Tibial artery (tissue), 4 donors: ENCODE measurements at places on chromosomes 2 and 18.

DNA sequence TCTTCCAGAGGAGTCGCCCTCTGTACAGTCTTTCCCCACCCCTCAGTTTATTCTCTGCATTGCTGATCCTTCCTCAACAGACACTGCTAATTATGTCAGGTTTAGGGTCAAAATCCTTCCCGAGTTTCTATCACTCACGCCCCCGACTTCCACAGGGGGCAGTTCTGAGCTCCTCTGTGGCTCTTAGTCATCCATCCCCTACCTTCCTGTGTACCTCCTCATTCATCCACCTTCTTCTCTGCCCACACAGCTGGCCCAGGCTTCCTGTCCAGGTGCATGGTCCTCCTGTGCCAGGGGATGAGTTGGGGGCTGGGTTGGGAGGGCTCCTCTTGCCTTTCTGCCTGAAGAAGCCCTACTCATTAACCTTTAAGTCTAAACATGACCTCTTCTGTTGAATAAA lies 202.9 kb downstream of the ARL4C start:
- DNase-seq: no peak

- no peak for DNase-seq
These were observed 332.7 kb downstream of the LRRTM1 start for GRCh38 chr2:79971807-79972206.

DNA sequence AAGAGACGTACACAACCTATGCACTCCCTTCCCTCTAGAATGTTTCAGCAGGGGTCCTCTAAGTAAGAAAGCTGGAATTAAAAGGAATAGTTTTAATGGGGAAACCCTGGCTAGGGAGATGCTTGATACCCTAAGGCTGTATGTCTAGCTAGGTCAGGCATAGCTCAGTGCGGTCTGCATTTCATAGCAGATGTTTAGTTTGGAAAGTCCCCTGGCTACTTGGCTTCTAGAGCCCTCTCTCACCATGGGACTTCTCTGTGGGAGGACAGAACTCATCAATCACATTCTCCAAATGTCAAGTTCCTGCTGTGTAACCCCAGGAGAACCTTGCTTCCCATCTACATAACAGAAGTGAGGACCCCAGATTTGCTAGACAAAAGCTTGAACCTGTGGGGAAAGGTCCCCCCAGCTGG lies 24.1 kb upstream of the ANXA4 start:
- no peak for DNase-seq

- DNase-seq: no peak
These were observed 94.8 kb upstream of the B3GNT7 start for GRCh38 chr2:231300722-231301076.

GRCh38 chr18:39839782-39840181 lies 2115.3 kb upstream of the PIK3C3 start:
- DNase-seq: no peak

DNA sequence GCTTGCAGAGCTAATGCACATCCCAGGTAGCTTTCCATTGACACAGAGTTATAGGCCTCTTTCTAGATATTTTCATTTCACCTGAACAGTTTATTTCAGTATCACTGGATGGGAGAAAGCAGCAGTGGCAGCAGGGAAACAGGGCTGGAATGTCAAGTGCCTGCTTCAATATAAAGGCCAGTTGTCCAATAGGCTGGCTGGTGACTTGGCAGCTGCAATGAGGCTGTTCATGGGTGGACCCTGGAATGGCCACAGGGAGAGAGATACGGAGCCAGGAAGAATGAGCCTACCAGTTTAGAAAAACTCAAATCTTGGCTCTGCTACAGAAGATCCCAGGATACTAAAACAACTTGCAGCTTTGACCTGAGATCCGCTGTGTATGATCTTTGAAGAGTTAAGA lies 185.0 kb downstream of the BCL11A start:
- DNase-seq: no peak

GRCh38 chr2:148106331-148106730 lies 85.4 kb downstream of the MBD5 start:
- DNase-seq: no peak

- DNase-seq: no peak
These were observed 64.1 kb downstream of the POLE4 start for GRCh38 chr2:75022516-75022915.

DNA sequence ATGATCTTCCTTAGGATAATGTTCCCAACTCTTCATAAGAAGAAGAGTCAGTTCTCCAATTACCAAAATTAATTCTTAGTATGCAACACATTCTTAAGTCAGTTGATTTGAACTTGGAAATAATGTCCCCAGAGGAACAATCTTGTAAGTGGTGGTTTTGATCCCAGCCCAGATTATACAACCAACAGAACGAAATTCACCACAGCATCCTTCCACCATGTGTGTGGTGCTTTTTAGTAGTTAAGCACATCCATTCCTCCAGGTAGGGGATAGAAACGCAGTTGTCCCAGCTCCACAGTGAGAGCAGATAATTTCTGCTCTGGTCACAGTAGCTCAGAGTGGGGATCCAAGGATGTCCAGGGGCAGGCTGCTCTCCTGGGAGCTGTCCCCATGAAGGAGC lies 161.7 kb upstream of the SLC39A10 start:
- no peak for DNase-seq
